Renal cortical epithelial cell (primary cell): ENCODE measurements at places on chromosomes 4 and X. TPM values are rescaled to one million over a fixed set of nuclear protein-coding genes. Genes with fewer than 3 reads are reported as not detected.

GRCh38 chrX:136192839-136193414 is 45.6 kb downstream of the FHL1 start:
- DNase-seq: peak; percentile 85

- DNase-seq: no peak
These were observed 17.8 kb downstream of the PSAPL1 start for GRCh38 chr4:7416745-7417432.

GRCh38 chr4:147916351-147916750 is 184.5 kb downstream of the ARHGAP10 start:
- peak; percentile 40 for DNase-seq

DNA sequence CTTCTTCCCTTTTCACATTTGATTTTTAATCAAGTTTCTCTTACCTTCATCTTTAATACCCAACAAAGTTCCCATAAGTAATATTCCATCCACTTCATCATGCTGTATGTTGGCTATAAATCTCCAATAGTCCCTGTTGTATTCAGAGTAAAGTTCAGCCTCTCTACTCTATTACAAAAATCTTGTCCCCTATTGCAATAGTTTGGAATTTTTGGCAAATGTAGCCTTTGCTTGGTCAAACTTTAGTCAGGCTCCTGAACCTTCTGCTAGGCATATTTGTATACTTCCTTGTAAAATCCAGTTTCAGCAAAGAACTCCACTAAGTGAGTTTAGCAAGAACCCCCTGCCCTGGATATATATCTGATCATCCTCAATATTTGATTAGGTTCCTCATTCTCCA is 54.0 kb upstream of the PACRGL start:
- no peak for DNase-seq

INTS12 gene
- 18.2 and 27.5 TPM in 2 replicates for total RNA-seq

HSFX2 gene
- total RNA-seq: not detected in 2 replicates
